ENCODE measurements at places on chromosomes 2 and 18. TPM values are rescaled to one million over a fixed set of nuclear protein-coding genes. Genes with fewer than 3 reads are reported as not detected.

Gene SERPINB12
- polyA plus RNA-seq: not detected

Gene COMMD1
- polyA plus RNA-seq: 67.3 TPM

Gene PIK3C3
- polyA plus RNA-seq: 19.1 TPM

Gene CYP27C1
- 0.21 TPM for polyA plus RNA-seq

Gene SKOR2
- polyA plus RNA-seq: not detected

DNA sequence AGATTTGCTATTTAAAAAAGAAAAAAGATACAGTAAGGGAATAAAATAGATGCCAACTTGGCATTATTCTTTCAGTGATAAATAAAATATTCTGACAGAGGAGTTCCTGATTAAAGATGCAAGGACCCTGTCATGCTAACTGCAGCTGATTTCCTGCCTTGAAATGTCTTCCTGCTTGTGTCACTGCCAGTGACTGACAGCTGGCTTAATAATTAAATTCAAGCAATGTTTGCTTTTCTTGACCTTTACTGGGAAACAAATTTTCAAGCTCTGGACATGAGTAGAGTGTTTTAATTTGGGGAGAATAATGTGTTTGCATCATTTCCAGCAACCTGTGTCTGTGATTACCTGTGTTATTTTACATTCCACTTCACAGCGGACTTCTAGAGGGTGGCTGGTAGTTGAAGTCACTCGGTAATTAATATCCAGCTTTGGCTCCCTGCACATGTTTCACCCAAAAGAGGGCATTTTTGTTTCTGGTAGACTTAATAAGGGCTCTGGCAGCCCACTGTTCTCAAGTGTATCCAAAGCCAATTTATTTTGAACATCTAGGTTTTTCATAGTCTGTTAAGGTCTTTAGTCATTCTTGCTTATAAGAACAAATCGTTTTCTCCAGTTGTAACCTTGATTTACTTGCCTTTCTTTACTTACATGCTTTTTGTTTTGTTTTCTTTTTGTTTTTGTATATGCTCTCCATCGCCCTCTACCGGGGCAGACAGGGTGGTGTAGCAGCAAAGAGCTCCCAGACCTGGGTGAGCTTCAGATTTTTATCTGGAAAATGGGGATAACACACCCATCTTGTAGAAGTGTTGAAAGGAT lies 48.5 kb upstream of the PROKR1 start:
- DNase-seq: peak; percentile 17
- no peaks in the 10 kb centered on the region for H3K36me3 ChIP-seq
- no peaks in the 10 kb centered on the region for H3K27me3 ChIP-seq
- no peak overlapping the region for H3K27ac ChIP-seq
- H3K4me1 ChIP-seq: no peaks in the 10 kb centered on the region

DNA sequence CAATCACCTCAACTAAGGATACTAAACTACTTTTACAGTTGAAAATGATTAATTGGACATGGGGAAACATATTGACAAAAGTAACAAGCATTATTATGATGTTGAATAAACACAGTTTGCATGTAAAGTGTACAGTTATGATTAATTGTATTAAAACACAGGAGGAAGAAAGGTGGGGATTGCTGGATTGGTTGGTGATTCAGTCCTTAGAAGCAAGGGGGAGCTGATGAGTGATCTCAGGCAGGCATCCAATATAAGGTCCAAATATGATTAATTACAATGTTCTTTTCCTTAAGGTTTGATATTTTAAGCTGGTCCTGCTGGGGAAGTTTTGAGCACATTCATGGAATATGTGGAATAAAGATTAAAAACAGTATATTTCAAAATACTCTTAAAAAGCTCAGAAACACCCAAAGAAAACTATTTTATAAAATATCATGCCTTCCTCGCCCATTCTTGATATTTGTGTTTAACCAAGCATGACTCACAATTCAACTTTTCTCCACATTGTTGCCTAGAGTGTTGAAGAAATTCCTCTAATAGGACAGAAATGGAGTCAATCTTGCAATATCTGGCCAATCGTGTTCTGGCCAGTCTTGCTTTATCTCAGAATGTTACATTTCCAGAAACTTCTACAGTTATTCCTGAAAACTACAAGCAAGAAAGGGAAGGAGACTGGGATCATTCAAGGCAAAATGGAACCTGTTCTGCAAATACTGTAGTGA lies 268.2 kb downstream of the RPIA start:
- peaks cover 4% of the 10 kb centered on the region for H3K27me3 ChIP-seq
- no peaks in the 10 kb centered on the region for H3K4me1 ChIP-seq
- no peak overlapping the region for H3K27ac ChIP-seq
- no peak overlapping the region for H3K4me3 ChIP-seq
- H3K36me3 ChIP-seq: no peaks in the 10 kb centered on the region
- no peak for DNase-seq

- peaks cover 11% of the 10 kb centered on the region for H3K27me3 ChIP-seq
- peak; percentile 57 for DNase-seq
- H3K4me1 ChIP-seq: no peaks in the 10 kb centered on the region
- H3K27ac ChIP-seq: no peak overlapping the region
- H3K4me3 ChIP-seq: peak overlapping the region; percentile 55
- no peaks in the 10 kb centered on the region for H3K36me3 ChIP-seq
Measured at GRCh38 chr18:24659827-24660720, 199.6 kb downstream of the HRH4 start.

- H3K27me3 ChIP-seq: no peaks in the 10 kb centered on the region
- no peaks in the 10 kb centered on the region for H3K36me3 ChIP-seq
- peaks cover 47% of the 10 kb centered on the region for H3K4me1 ChIP-seq
Measured at GRCh38 chr2:109380502-109381326, 233.1 kb downstream of the SEPTIN10 start.

DNA sequence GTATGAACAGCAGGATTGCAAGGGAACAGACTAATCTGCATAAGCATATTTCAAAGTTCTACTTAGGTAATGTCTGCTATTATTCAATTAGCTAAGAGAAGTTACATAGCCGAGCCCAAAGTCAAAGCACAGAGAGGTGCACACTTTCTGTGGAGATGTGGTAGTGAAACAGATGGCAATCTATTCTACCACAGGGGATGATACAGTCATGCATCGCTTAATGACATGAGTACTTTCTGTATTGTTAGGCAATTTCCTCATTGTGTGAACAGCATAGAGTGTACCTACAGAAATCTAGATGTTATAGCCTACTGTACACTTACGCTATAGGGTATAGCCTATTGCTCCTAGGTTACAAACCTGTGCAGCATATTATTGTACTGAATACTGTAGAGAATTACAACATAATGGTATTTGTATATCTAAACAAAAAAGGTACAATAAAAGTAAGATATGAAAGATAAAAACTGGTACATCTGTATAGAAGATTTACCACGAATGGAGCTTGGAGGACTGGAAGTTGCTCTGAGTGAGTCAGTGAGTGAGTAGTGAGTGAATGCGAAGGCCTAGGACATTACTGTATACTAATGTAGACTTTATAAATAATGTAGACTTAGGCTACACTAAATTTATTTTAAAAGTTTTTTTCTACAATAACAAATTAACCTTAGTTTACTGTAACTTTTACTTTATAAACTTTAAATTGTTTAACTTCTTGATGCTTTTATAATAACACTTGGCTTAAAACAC lies 197.6 kb downstream of the MBD5 start:
- no peak overlapping the region for H3K4me3 ChIP-seq
- H3K36me3 ChIP-seq: no peaks in the 10 kb centered on the region
- H3K27ac ChIP-seq: no peak overlapping the region
- H3K4me1 ChIP-seq: no peaks in the 10 kb centered on the region
- H3K27me3 ChIP-seq: no peaks in the 10 kb centered on the region

- no peak overlapping the region for H3K4me3 ChIP-seq
- no peak overlapping the region for H3K27ac ChIP-seq
- H3K36me3 ChIP-seq: no peaks in the 10 kb centered on the region
- no peaks in the 10 kb centered on the region for H3K4me1 ChIP-seq
- DNase-seq: no peak
- H3K27me3 ChIP-seq: no peaks in the 10 kb centered on the region
Measured at GRCh38 chr18:33558529-33558928, 19.5 kb upstream of the ASXL3 start.

DNA sequence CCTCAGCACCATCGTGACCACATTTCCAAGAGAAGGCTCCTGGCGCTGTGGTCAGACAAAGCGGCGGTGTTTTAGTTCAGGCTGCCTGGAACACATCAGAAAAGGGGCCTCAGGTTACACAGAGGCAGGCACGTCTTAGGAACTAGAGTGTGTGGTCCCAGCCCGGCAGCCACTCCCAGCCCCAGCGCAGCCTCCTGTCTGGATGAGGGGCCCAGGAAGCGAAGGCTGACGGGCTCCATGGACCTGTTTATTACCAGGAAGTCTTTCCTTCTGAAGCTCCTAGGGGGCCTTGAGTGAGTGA lies 10.0 kb upstream of the GPR55 start:
- no peak overlapping the region for H3K4me3 ChIP-seq
- H3K4me1 ChIP-seq: no peaks in the 10 kb centered on the region
- DNase-seq: no peak
- H3K27ac ChIP-seq: no peak overlapping the region
- peaks cover 10% of the 10 kb centered on the region for H3K27me3 ChIP-seq
- H3K36me3 ChIP-seq: no peaks in the 10 kb centered on the region

DNA sequence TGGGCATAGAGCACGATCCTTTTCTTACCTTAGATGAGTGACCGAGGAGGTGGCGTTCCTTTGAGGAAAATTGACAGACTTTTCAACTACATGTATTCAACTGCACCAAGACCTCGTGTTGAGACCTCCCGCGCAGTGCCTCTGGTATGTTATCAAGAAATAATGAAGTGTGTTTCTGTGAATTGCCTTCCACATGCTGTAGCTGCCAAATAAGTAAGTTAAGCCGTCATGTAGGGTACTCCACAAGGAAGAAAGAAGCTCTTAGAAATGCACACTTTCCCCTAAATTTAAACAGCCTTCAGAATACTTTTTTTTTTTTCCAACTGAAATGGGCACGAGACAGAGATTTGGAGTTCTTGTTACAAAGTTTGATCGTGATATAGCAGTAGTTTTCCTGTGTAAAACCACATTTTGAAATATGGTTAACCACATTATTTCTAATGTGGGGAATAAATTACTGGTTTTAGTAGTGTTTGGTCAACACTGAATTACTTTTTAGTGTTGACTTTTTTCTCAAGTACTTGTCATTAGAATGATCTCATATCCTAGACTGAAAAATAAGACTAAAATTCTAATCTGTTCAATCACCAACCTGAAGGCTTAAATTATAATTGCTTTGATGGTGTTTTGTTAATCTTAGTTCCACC lies 30.5 kb downstream of the PDK1 start:
- no peak overlapping the region for H3K4me3 ChIP-seq
- no peaks in the 10 kb centered on the region for H3K4me1 ChIP-seq
- no peak for DNase-seq
- no peaks in the 10 kb centered on the region for H3K27me3 ChIP-seq
- H3K36me3 ChIP-seq: peaks cover 30% of the 10 kb centered on the region

DNA sequence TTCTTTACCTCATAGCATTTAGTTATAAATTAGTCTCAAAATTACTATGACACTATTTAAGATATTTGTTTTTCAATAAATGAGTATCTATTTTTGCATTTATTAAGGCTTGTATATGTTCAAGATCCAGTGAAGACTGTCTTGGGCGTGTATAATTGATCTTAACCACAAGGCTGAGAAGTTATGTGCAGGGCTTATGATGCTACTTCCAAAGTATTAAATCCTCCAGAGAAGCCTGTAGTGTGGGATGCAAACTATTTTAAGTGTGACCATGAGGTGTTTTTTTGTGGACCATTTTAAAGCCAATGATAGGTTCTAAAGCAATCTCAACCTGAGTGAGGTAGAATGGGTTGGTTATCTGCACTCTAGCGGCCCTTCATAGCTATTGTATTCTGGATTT lies 219.9 kb downstream of the ZNF407 start:
- no peaks in the 10 kb centered on the region for H3K27me3 ChIP-seq
- DNase-seq: no peak
- no peak overlapping the region for H3K4me3 ChIP-seq
- H3K27ac ChIP-seq: no peak overlapping the region
- no peaks in the 10 kb centered on the region for H3K4me1 ChIP-seq
- no peaks in the 10 kb centered on the region for H3K36me3 ChIP-seq

DNA sequence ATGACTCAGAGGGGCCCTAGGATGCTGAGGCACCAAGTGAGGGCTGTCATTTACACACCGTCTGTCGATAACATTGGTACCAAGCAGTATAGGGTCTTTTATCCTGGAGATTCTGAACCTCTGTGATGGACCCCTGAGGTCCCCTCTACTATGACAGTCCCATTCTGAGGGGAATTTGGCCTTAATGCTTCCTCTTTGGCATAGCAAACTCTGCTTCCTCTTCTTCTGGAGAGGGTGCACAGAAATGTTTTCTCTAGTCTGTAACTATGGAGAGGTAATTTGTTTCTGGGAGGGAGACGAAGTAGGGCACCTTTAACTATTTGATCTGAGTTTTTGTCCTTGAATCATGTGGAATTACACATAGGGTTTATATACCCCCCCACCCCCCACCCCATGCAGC lies 44.8 kb downstream of the INPP4A start:
- no peak for DNase-seq
- no peaks in the 10 kb centered on the region for H3K27me3 ChIP-seq
- H3K4me3 ChIP-seq: no peak overlapping the region
- peaks cover 6% of the 10 kb centered on the region for H3K4me1 ChIP-seq

- H3K4me3 ChIP-seq: no peak overlapping the region
- no peaks in the 10 kb centered on the region for H3K4me1 ChIP-seq
- no peak for DNase-seq
- H3K27ac ChIP-seq: no peak overlapping the region
- no peaks in the 10 kb centered on the region for H3K36me3 ChIP-seq
- H3K27me3 ChIP-seq: no peaks in the 10 kb centered on the region
Measured at GRCh38 chr2:6183226-6183625, 491.0 kb downstream of the SOX11 start.
